ENCODE measurements at places on chromosomes 11 and 22.

DNA sequence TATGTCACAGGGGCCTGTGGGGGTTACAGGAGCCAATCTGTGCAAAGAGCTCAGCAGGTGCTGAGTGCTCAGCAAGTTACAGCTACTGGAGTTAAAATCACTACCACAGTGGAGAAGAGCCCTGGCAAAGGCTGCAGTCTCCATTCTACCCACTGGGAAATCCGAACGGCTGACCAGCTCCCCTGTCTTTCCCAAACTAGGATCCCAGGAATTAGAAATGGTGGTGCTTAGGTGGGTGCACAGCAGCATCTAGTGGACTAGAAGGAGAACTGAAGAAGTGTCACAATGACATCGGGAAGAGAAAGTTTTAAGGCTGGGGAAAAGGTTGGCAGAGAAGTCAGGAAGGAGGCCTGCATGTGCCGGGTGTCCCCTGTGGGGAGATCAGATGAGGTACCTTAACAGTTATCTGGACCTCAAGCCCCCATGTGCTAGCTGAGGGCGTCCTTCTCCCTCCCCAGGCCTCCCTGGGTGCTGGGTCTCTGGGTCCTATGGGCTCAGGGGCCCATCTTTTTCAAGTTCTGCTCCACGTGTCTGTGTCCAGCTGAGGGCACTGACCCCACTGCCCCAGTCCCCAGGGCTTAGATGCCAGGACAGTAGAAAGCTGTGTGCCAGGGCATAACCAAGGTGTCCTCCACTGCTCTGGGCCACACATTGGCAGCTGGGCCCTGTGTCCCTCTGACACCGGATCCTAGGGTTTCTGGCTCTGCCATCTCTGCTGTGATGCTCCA, 1.9 kb downstream of the PIWIL3 start:
- peaks cover 5% of the 10 kb centered on the region for H3K4me1 ChIP-seq
- no peak overlapping the region for H3K27ac ChIP-seq
- DNase-seq: no peak
- H3K36me3 ChIP-seq: no peaks in the 10 kb centered on the region

- no peaks in the 10 kb centered on the region for H3K4me1 ChIP-seq
- peaks cover 29% of the 10 kb centered on the region for H3K27me3 ChIP-seq
- H3K27ac ChIP-seq: no peak overlapping the region
- DNase-seq: no peak
- H3K36me3 ChIP-seq: no peaks in the 10 kb centered on the region
- H3K4me3 ChIP-seq: no peak overlapping the region
Measured at GRCh38 chr11:75072582-75072981, 24.1 kb downstream of the OR2AT4 start.

DNA sequence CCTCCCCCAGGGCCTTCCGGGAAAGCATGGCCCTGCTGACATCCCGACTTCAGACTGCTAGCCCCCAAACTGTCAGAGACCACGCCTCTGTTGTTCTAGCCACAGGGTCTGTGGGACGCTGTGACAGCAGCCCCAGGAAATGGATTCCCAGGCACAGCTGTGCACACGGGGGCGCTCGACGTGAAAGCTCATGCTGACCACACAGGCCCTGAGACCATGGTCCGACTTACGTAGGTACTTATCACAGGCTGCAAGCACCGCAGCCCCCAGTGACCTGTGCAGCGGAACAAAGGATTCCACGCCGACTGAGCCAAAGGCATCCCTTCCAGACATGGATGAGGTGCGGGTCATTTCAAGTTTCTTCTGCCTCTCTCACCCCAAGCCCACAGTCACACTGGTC, 150.6 kb downstream of the CTTN start:
- no peaks in the 10 kb centered on the region for H3K36me3 ChIP-seq
- H3K4me1 ChIP-seq: no peaks in the 10 kb centered on the region
- H3K4me3 ChIP-seq: no peak overlapping the region
- no peak for DNase-seq
- no peak overlapping the region for H3K27ac ChIP-seq

GRCh38 chr11:106133529-106133928, 56.1 kb downstream of the AASDHPPT start:
- H3K36me3 ChIP-seq: no peaks in the 10 kb centered on the region
- H3K4me3 ChIP-seq: no peak overlapping the region
- H3K27ac ChIP-seq: no peak overlapping the region
- H3K27me3 ChIP-seq: peaks cover 12% of the 10 kb centered on the region

DNA sequence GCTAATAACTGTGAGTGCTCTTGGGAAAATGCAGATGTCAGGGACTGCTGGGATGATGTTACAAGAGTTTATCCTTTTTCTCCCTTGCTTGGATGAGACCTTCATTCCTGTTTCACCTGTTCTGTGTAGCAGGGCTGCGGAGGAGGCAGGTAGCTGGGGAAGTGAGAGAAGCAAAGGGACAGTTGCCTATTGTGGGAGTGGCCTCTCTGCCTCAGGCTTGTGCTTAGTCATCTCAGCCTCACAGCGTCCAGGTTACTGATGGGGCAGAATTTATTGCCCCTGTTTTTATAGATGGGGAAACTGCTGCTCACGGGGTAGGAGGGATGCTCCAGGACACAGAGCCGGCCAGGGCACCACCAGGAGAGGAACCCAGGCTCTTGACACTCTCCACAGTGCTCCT, 1.7 kb downstream of the STX3 start:
- peak overlapping the region; percentile 90 for H3K4me3 ChIP-seq
- peaks cover 52% of the 10 kb centered on the region for H3K4me1 ChIP-seq
- H3K27me3 ChIP-seq: peaks cover 7% of the 10 kb centered on the region
- H3K27ac ChIP-seq: peak overlapping the region; percentile 19

DNA sequence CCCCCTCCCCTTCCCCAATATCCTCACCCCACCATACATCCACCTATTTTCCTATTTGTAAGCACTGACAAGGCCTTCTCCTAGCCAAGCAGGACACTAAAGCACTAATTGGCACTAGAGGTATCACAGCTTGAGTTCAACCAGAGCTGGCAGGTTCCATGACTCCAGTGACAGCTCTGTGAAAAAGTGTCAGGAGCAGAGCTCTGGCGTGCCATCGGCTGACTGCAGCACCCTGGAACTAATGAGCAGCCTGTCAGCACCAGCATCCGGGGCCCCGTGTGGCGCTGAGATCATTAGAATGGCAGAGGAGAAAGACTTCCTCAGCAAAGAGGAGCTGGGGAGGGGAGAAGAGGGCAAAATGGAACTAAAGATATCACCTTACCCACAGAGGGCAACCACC, 847.4 kb downstream of the NTM start:
- no peaks in the 10 kb centered on the region for H3K27me3 ChIP-seq
- no peak overlapping the region for H3K4me3 ChIP-seq
- H3K36me3 ChIP-seq: no peaks in the 10 kb centered on the region
- no peak overlapping the region for H3K27ac ChIP-seq

DNA sequence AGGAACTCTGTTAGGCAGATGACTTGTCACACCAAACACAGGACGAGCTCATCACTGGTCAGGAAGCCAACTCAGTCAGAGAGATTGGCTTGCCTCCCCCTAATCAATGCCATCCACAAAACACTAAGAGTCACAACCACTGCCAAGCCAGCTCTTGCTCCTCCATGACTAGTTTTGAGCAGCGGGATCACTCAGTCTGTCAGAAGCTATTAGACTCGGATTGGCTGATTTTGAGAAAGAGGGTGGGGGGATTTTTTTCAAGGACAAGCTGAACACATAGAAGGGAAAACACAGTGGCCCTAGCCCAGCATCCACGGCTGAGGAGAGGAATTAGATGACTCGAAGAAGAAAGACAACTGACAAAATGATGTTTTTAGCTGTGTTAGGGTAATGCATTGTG, 55.9 kb downstream of the SEZ6L start:
- no peaks in the 10 kb centered on the region for H3K4me1 ChIP-seq
- H3K27me3 ChIP-seq: peaks cover 5% of the 10 kb centered on the region
- no peak overlapping the region for H3K4me3 ChIP-seq
- no peak overlapping the region for H3K27ac ChIP-seq
- DNase-seq: no peak

GRCh38 chr11:17020831-17021230, 6.6 kb upstream of the PLEKHA7 start:
- H3K4me1 ChIP-seq: no peaks in the 10 kb centered on the region
- no peak overlapping the region for H3K4me3 ChIP-seq
- H3K27ac ChIP-seq: no peak overlapping the region
- no peaks in the 10 kb centered on the region for H3K36me3 ChIP-seq
- no peak for DNase-seq
- peaks cover 21% of the 10 kb centered on the region for H3K27me3 ChIP-seq

DNA sequence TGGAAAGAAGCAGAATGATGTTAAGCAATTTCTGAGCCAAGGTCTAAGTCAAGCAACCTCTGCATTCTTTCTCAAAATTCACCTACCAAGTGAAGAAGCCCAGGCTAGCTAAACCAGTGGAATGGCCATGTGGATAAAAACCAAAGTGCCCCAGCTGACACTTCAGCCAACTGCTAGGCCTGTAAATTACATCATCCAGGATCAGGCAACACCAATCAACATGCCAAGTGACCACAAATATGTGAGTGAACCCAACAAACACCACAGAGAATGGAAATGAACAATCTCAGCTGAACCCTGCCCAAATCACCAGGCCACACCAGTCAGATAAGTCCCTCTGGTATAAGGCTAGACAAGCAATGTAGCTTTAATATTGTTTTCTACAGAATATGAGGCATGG, 25.1 kb upstream of the FJX1 start:
- no peak for DNase-seq
- H3K4me3 ChIP-seq: no peak overlapping the region
- peaks cover 8% of the 10 kb centered on the region for H3K27me3 ChIP-seq

- H3K27me3 ChIP-seq: peaks cover 5% of the 10 kb centered on the region
- DNase-seq: no peak
- H3K4me1 ChIP-seq: no peaks in the 10 kb centered on the region
- H3K27ac ChIP-seq: no peak overlapping the region
Measured at GRCh38 chr11:10638316-10638925, 55.1 kb downstream of the IRAG1 start.

DNA sequence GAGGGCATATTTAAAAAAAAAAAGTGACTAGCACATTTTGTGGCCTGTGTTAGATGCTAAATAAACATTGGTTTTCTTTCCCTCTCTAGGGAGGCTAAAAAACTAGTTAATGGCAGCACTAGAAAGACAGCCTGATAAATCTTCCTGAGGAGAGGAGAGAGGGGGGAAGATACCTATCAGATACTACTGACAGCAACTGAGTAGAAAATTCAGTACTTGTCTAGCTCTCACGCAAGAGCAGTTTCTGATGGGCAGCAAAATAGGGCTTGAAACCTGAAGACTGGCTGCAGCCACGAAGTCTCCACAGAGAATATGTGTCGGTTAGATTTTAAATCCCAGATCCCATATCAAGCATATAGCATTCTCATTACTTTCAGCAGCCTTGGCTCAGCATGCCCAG, 388.2 kb downstream of the KCNA4 start:
- H3K4me1 ChIP-seq: no peaks in the 10 kb centered on the region
- H3K27me3 ChIP-seq: no peaks in the 10 kb centered on the region
- H3K4me3 ChIP-seq: no peak overlapping the region
- no peak for DNase-seq

GRCh38 chr22:25360891-25361645, 141.6 kb downstream of the CRYBB2 start:
- H3K4me1 ChIP-seq: peaks cover 9% of the 10 kb centered on the region
- H3K27ac ChIP-seq: no peak overlapping the region
- H3K27me3 ChIP-seq: no peaks in the 10 kb centered on the region
- DNase-seq: no peak
- peaks cover 2% of the 10 kb centered on the region for H3K36me3 ChIP-seq

DNA sequence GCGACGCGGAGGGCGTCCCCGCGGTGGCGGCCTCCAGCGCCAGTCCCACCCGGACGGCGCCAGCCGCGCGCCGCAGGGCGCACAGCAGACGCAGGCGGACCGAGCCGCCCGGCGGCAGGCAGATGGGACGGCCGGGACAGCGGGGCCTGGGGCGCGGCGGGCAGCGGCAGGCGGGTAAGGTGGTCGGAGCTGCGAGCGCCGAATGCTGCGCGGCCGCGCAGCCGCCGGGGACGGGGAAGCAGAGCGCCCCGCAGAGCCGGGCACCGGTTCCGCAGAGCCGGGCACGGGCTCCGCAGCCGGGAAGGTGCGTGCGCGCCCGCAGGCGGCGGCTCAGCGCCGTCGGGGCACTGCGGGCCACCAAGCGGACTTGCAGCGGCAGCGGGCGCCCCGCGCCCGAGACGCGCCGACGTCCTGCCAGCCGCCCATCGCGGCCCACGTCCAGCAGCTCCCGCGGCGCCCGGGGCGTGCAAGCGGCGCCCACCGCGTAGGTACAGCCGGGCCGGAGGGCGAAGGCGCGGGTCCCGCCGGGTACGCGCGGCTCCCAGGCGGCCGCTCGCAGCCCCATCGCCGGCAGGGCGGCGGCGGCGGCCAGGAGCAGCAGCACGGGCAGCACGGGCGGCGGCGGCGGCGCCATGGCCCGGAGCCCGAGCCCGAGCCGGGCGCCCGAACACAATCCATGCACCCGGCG, 739 bp downstream of the CELSR1 start:
- no peak overlapping the region for H3K4me3 ChIP-seq
- no peaks in the 10 kb centered on the region for H3K36me3 ChIP-seq

- DNase-seq: no peak
- no peaks in the 10 kb centered on the region for H3K36me3 ChIP-seq
- H3K4me3 ChIP-seq: no peak overlapping the region
- no peak overlapping the region for H3K27ac ChIP-seq
Measured at GRCh38 chr22:37329238-37330140, 47.2 kb downstream of the CYTH4 start.

DNA sequence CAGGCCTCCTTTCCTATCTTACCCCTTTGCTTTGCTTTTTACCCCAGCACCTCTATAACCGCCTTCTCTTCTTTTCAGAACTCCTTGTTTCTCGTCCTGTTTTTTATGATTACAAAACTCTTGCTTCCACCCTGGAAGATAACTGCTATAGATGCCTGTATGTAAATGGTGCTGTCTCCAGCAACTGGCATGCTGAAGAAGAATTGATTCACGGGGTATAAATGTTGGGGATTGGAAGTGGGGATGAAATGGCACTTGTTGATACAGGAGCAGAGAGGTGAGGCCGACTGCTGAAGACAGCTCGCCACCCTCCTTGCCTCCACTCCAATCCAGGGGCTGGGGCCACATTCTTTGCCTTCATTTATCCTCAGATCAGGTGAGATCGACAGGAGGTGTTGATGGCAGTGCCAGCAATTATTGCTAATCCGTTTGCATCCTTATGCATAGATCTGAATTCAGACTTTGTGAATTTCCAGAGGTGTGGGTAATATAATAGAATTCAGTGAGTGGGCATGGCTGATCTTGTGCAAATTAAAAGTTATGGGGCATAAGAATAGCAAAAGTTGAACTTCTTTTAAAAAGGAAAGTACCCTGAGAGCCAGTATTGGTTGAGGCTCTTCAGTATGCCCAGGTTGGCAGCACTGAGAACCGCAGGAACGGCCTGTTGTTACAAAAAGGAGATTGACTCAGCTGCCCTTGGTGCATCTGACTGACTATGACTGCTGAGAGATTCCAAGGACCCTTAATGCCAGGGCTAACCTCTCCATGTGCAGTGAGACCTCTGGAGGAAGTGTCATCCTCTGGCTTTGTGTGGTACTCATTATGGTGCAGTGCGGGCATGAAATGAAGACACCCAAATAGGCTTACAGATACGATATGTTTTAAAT, 5.3 kb downstream of the NEAT1 start:
- H3K4me1 ChIP-seq: peaks cover 84% of the 10 kb centered on the region
- H3K4me3 ChIP-seq: peak overlapping the region; percentile 99
- no peak for DNase-seq
- peak overlapping the region; percentile 99 for H3K27ac ChIP-seq
- peaks cover 62% of the 10 kb centered on the region for H3K36me3 ChIP-seq

Data from activated T-helper 1 cell treated with anti-CD3 and anti-CD28 coated beads, Interleukin-12 subunit alpha, Interleukin-12 subunit beta, Interleukin-2, Interleukin-4 antibody, amounts not matched to agents 30 ng/mL and 10 ng/mL and 1 ng/mL, durations not matched to agents 14 hours and 24 hours and 36 hours (primary cell).